Natural killer cell (primary cell): ENCODE measurements at places on chromosomes 3 and 15. TPM values are rescaled to one million over a fixed set of nuclear protein-coding genes. Genes with fewer than 3 reads are reported as not detected.

GRCh38 chr3:13174011-13174802, 101.0 kb upstream of the IQSEC1 start:
- H3K4me3 ChIP-seq, result no peak overlapping the region
- no peaks in the 10 kb centered on the region for H3K4me1 ChIP-seq
- DNase-seq, result no peak
- H3K36me3 ChIP-seq, result no peaks in the 10 kb centered on the region
- no peaks in the 10 kb centered on the region for H3K27me3 ChIP-seq

- H3K4me3 ChIP-seq, result no peak overlapping the region
- H3K27ac ChIP-seq, result no peak overlapping the region
- H3K27me3 ChIP-seq, result no peaks in the 10 kb centered on the region
- no peaks in the 10 kb centered on the region for H3K36me3 ChIP-seq
- no peak for DNase-seq
Measured at GRCh38 chr3:42375121-42375800, 35.1 kb downstream of the LYZL4 start.

DNA sequence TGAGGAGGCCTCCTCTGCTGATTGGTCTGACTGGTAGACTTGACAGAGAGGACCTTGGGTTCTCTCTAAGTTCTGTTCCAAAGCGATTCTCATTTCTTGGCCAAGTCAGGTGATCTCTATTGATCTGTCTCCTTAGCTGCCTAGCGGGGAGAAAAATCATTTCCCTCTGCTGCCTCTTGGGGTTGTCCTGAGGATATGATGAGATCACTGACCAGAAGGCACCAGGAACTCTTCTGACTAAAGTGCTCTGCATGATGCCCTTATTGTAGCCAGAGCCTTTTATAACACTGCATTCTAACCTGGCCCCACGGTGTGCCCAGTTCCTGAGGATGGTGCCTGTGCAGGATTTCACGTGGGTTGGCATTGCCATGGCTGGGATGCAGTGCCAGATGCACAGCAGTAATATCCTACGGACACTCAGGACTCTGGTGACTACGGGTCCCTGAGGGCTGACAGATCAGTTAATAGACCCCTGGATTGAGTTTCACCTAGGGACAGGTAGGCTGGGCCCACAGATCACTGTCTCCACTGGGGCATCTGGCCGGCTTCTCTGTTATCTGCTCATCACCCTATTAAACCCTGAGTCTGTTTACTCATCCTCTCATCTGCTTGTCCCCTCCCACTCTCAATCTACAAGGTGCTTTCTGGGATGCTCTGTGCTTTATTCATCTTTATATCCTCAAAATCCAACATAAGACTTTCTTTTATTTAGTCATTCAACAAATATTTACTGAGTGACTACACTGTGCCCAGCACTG, 3.9 kb upstream of the HEG1 start:
- H3K4me3 ChIP-seq, result no peak overlapping the region
- H3K36me3 ChIP-seq, result no peaks in the 10 kb centered on the region
- no peaks in the 10 kb centered on the region for H3K27me3 ChIP-seq

Gene C3orf20
- not detected for total RNA-seq
